ENCODE measurements at places on chromosomes 12 and 14.

- DNase-seq, result no peak
- H3K27me3 ChIP-seq, result no peaks in the 10 kb centered on the region
Measured at GRCh38 chr14:26526137-26526536, 71.7 kb downstream of the NOVA1 start.

DNA sequence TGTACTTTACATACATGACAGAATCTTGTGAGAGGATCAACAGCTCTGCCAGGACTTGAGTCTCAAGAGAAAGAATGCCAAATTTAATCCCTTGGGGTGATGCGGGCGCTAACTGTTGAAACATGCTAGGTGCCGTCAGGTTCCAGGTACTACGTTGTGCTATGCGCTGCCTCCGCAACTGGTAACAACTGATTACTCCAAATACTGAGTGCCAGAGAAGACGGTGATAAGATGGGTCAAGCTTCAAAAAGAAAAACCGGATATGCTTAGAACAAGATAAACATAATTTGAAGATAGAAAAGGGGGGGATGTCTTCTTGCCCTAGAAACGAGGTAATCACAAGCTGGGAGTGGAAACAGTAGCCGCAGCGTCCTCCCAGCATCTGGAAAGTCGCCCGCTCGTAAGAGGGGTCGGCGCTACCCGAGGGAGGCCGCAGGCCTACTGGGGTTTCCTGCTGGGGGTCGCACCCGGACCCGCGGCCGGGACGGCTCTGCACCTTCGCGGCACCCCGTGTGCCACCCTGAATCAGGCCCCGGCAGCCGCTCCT lies 678 bp downstream of the ZBTB25 start:
- no peaks in the 10 kb centered on the region for H3K27me3 ChIP-seq
- H3K4me3 ChIP-seq, result peak overlapping the region; percentile 95
- peaks cover 69% of the 10 kb centered on the region for H3K4me1 ChIP-seq
- H3K27ac ChIP-seq, result peak overlapping the region; percentile 99
- peaks cover 69% of the 10 kb centered on the region for H3K36me3 ChIP-seq
- no peak for DNase-seq

DNA sequence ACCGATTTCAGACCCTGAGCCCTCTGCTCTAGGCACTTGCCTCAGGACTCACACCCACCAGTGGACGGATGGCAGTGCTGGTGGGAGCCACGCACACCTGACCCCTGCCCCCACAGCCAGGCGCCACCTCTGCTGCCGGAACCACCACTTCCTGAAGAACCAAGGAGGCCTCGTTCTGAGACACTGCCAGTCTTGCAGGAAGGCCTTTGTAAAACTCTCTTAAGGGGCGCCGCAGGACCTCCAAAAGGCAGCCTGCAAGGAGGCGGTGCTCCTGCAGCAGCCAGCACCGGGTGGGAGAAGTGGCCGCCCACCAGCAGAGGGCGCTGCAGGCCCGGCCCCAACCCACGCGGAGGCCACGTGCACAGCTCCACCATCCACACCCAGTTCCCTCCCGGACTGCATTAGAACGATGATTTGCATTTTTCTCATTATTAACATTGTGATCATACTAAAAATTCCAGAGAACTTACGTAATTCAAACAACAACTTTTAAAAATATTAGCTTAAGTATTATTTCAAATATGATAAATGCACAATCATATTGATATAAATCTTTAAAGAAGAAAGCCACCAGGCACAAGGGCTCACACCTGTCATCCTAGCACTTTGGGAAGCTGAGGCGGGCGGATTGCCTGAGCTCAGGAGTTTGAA lies 12.8 kb downstream of the STX2 start:
- no peaks in the 10 kb centered on the region for H3K27me3 ChIP-seq
- peak; percentile 57 for DNase-seq
- H3K27ac ChIP-seq, result peak overlapping the region; percentile 49
- H3K4me3 ChIP-seq, result no peak overlapping the region
- peaks cover 5% of the 10 kb centered on the region for H3K4me1 ChIP-seq

GRCh38 chr12:124548854-124549378 lies 18.5 kb downstream of the NCOR2 start:
- peaks cover 41% of the 10 kb centered on the region for H3K4me1 ChIP-seq
- no peak for DNase-seq
- no peaks in the 10 kb centered on the region for H3K27me3 ChIP-seq
- no peak overlapping the region for H3K27ac ChIP-seq

GRCh38 chr14:94020267-94020666 lies 5.9 kb upstream of the OTUB2 start:
- H3K27ac ChIP-seq, result no peak overlapping the region
- DNase-seq, result no peak
- no peak overlapping the region for H3K4me3 ChIP-seq
- no peaks in the 10 kb centered on the region for H3K4me1 ChIP-seq
- peaks cover 57% of the 10 kb centered on the region for H3K27me3 ChIP-seq

- H3K36me3 ChIP-seq, result no peaks in the 10 kb centered on the region
- no peak overlapping the region for H3K4me3 ChIP-seq
- DNase-seq, result no peak
- no peak overlapping the region for H3K27ac ChIP-seq
Measured at GRCh38 chr12:79174626-79175025, 310.1 kb downstream of the SYT1 start.

GRCh38 chr12:116597886-116598285 lies 38.7 kb downstream of the MAP1LC3B2 start:
- H3K27me3 ChIP-seq, result no peaks in the 10 kb centered on the region
- peaks cover 4% of the 10 kb centered on the region for H3K36me3 ChIP-seq
- DNase-seq, result no peak
- H3K4me1 ChIP-seq, result peaks cover 11% of the 10 kb centered on the region

GRCh38 chr12:26791301-26791791 lies 41.6 kb downstream of the ITPR2 start:
- no peaks in the 10 kb centered on the region for H3K27me3 ChIP-seq
- H3K36me3 ChIP-seq, result peaks cover 5% of the 10 kb centered on the region
- DNase-seq, result no peak

- H3K27me3 ChIP-seq, result peaks cover 15% of the 10 kb centered on the region
- H3K27ac ChIP-seq, result no peak overlapping the region
- H3K4me3 ChIP-seq, result no peak overlapping the region
- H3K4me1 ChIP-seq, result no peaks in the 10 kb centered on the region
- no peaks in the 10 kb centered on the region for H3K36me3 ChIP-seq
Measured at GRCh38 chr14:61678975-61679374, 16.3 kb upstream of the HIF1A start.

Data from effector memory CD8-positive, alpha-beta T cell (primary cell).